ENCODE measurements at places on chromosomes 13 and 19. TPM values are rescaled to one million over a fixed set of nuclear protein-coding genes. Genes with fewer than 3 reads are reported as not detected.
A peak's percentile ranks its signal among the peaks of the same experiment; 100 is the strongest.

DNA sequence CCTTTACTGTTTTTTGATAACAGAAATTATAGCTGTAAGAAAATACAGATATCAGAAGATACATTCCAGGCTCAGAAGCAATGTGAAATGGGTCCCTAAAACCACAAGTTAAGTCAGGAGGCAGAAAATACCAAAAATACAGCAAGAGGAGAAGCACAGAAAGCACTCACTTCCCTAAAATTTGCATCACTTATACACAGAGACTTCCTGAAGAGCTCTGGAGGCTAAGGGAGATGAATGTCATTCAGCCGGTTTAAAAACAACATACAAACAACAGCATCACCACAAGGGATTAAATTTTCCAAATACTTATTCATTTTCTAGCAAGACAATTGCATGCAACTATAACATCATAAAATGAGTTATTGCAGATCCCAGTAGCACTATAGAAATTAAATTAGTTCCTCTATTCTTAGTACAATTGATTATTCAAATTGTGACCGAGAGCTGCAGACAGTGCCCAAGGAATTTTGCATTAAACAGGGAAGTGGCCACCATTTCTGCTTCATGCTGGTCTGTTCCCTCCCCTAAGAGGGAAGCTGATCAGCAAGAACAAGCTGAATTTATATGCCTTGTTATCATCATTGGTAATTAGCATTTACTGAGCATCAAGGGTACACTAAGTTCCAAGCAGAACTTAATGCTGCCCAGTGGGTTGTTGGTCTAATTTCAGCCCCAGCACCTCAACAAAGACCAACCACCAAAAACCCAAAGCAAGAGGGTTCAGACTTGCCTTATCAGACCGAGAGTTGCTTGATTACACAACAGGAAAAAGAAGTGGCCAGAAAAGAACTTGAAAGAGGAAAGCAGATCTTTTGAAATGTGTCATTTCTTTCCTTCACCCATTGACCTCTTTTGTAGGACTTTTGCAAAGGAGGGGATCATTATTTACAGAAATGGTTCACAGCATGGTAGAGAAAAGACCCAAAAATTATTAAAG is 140.7 kb downstream of the KCTD12 start:
- H3K36me3 ChIP-seq, result no peaks in the 10 kb centered on the region
- H3K4me3 ChIP-seq, result no peak overlapping the region
- H3K27me3 ChIP-seq, result 0 out of 2 replicates have a peak, but pooled peaks cover 4% of the 10 kb centered on the region
- no peak for DNase-seq

Gene EIF3K
- 310 TPM for total RNA-seq

DNA sequence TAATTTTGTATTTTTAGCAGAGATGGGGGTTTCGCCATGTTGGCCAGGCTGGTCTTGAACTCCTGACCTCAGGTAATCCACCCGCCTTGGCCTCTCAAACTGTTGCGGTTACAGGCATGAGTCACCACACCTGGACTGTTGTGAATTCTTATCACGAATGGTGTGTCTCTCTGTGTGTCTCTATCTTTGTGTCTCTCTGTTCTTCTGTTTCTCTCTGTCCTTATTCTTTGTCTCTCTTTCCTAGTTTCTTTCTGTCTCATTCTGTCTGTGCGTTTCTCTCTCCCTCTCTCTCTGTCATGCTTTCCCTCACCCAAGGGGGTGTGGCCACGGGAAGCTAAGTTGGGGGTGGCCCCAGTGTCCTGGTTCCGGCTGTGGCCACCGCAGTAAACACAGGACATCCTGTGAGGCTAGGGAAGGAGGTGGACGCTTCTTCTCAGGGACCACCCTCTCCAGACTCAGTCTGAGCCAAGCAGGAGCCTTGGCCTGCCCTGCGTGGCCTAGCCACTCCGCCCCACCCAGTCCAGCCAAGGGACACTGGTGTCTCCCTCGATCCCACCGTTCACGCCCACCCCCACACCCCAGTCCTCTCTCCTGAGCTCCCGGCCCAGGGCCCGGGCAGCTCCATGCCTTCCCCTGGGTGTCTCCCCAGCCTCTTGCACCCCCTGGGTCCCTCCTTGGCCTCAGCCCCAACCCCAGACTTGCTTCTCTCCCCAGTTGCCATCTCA is 3.9 kb upstream of the PRX start:
- no peak overlapping the region for H3K4me3 ChIP-seq
- H3K36me3 ChIP-seq, result no peaks in the 10 kb centered on the region
- peak; percentile 20 for DNase-seq
- H3K27me3 ChIP-seq, result no peaks in the 10 kb centered on the region
- H3K4me1 ChIP-seq, result peaks cover 9% of the 10 kb centered on the region

DNA sequence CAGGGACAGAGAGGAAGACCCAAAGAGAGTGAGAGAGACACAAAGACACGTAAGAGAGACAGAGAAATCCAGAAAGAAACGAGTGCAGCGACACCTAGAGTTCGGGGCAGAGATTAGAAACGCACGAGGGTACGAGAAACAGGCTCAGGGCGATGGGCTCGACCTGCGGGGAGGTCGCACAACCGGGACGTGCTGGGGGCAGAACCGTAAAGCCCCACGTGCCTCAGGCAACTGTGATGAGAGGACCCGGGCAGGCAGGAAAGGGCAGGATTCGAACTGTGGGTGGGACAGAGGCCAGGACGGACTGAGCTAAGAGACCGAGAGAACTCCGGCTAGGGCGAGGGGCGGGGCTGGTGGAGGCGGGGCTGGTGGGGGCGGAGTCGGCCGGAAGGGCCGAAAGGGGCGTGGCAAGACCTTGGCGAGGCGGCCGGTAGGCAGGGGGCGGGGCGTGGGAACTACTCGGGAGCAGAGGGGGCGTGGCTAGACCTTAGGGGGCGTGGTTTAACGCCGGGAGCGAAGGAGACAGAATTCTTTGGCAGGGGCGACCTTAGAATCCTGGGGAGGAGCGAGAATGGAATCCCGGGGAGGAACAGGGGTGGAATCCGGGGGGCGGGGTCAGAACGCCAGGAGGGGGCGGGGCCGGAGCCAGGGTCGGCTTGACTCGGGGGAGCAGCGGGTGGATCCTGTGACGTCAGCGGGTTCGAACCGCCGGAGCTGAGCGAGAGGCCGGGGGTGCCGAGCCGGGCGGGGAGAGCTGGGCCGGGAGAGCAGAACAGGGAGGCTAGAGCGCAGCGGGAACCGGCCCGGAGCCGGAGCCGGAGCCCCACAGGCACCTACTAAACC is at the start of gene NECTIN2:
NECTIN2 (plus strand) TSS at position 686 of the 843 bp plus-strand sequence. CDS start 229 bp downstream, outside the sequence.
- H3K4me3 ChIP-seq, result peak within 1 kb of the TSS; percentile 84
- peaks cover 14% of the 10 kb centered on the region for H3K4me1 ChIP-seq
- no peaks in the 10 kb centered on the region for H3K36me3 ChIP-seq
- H3K27me3 ChIP-seq, result no peaks in the 10 kb centered on the region
- H3K27ac ChIP-seq, result peak within 1 kb of the TSS; percentile 36

DNA sequence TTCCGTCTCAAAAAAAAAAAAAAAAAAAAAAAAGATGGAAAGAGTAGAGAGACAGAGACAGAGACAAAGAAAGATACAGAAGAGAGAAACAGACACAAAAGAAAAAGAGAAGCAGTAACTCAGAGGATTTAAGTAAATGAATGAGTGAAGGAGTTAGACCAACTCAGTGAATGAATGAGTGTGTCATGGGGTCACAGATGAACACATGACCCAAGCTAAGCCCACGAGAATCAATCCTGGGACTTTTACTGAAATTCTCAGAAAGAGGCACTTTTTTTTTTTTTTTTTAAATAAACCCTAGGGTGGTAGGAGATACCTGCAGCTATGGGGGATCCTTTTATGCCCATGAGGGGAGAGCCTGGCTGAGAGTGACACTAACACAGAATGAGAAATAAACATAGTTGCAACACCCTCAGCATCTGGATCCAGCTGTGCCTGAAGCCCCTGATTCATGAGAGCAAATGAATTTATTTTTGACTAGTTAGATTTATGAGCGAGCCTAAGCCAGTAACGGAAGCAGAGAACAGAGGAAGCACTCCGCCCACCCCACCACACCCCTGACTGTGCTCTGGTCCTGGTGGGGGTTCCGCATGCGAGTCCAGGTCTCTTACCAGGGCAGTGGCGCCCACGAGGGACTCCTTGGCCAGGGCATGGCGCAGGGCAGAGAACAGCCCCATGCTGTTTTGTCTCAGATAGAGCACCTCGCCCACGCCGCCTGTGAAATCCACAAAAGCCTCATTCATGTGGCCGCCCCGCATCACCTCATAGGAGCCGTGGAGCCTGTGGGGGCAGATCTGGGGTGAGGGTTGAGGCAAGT is 4.6 kb downstream of the CAPN12 start:
- no peak overlapping the region for H3K27ac ChIP-seq
- peaks cover 7% of the 10 kb centered on the region for H3K4me1 ChIP-seq
- H3K27me3 ChIP-seq, result no peaks in the 10 kb centered on the region
- H3K4me3 ChIP-seq, result no peak overlapping the region
- DNase-seq, result no peak

DNA sequence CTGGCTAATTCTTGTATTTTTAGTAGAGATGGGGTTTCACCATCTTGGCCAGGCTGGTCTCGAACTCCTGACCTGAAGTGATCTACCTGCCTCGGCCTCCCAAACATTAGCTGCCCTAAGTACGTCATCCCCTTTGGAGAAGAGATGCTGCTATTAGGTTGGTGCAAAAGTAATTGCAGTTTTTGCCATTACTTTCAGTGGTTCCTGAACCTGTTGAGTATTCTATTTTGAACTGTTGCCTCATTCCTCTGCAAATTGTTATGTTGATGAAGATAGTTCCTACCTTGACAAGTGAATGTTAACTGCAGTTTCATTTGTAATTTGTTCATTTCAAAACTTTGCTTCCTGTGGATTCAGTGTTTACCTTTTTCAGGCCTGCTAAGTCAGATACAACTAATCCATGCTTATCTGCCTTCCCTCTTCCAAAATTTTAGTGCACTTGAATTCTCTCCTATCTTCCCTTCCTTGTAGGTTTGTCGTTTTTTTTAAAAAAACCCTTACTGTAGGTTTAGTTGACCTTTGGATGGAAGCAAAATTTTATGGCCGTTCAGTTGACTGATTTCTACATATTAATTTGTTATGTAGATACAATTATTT is 24.0 kb downstream of the ZMYM2 start:
- H3K36me3 ChIP-seq, result peaks cover 13% of the 10 kb centered on the region
- DNase-seq, result no peak
- H3K4me1 ChIP-seq, result no peaks in the 10 kb centered on the region
- no peaks in the 10 kb centered on the region for H3K27me3 ChIP-seq
- H3K4me3 ChIP-seq, result no peak overlapping the region
- H3K27ac ChIP-seq, result no peak overlapping the region

DNA sequence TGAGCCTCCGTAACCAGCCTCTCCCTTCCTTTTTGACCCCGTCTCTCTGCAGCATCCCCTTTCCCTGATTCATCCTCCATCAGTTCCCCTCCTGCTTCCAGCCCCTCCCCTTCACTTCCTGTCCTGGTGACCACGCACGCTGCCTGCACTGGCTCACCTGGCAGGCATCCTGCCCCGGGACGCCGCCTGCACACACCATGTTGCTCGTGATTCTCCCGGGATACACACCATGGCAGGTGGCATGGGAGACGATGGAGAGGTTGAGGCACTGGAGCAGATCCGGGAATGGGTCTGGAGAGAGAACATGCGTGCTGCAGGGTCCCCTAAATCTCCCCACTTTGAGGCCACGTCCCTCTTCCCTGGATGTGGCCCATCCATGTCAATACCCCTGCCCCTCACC is 4.2 kb downstream of the KLK12 start:
- H3K4me1 ChIP-seq, result no peaks in the 10 kb centered on the region
- H3K36me3 ChIP-seq, result no peaks in the 10 kb centered on the region
- no peak overlapping the region for H3K27ac ChIP-seq
- no peak overlapping the region for H3K4me3 ChIP-seq
- DNase-seq, result no peak
- peaks cover 3% of the 10 kb centered on the region for H3K27me3 ChIP-seq

DNA sequence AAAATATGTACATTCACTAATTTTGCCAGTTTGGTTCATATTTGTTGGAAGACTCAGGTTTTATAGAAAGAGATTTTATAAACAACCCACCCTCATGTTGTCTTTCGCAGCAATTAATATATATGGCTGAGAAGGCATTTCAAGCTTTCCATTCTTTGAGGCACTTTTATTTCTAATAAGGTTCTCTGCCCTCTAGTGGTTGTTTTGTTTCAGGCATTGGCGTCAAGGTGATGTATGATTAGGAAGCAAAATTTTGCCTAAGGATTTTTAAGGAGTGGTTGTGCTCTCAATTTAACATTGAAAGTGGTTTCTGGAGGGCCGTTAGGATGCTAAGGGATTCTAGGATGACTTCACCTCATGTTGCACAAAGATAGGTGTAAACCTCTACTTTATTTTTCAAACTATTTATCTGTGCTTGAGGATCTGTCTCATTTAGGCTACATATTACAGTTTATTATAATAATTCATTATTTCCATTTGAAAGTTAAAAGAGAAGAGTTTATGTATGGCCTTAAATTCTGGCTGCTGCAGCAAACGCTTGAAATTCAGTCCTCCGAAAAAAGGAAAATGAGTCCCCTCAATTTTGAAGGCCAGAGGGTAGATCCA is 35.9 kb downstream of the OXGR1 start:
- H3K27me3 ChIP-seq, result peaks cover 33% of the 10 kb centered on the region
- H3K4me1 ChIP-seq, result no peaks in the 10 kb centered on the region
- H3K36me3 ChIP-seq, result no peaks in the 10 kb centered on the region
- DNase-seq, result peak; percentile 60
- H3K4me3 ChIP-seq, result no peak overlapping the region
- no peak overlapping the region for H3K27ac ChIP-seq

- H3K27ac ChIP-seq, result no peak overlapping the region
- no peak overlapping the region for H3K4me3 ChIP-seq
- H3K4me1 ChIP-seq, result peaks cover 34% of the 10 kb centered on the region
- peaks cover 7% of the 10 kb centered on the region for H3K36me3 ChIP-seq
- no peak for DNase-seq
These were observed 54.6 kb downstream of the ARHGAP35 start for GRCh38 chr19:46915386-46915785.

Gene MAST1
- 11.2 TPM for total RNA-seq

DNA sequence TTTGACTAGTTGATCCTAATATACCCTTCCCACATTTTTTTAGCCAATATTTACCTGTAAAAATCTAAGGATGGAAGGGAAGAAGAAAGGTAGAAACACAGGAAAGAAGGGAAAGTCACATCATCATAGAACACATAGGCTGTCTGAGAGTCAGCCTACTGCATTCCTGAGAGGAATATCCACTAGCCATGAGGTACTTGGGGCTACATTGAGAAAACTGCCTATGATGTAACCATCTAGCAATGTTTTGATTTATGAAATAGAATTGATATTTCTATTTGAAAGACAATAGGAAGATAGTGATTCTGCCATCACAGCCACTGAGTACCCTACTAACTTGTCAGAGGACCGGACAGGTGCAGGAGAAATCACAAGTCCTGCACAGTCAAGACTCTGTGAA is 873.8 kb downstream of the GPC5 start:
- no peak for DNase-seq
- H3K4me1 ChIP-seq, result no peaks in the 10 kb centered on the region
- no peaks in the 10 kb centered on the region for H3K27me3 ChIP-seq
- no peaks in the 10 kb centered on the region for H3K36me3 ChIP-seq
- H3K27ac ChIP-seq, result no peak overlapping the region

- H3K36me3 ChIP-seq, result peaks cover 5% of the 10 kb centered on the region
- H3K27me3 ChIP-seq, result no peaks in the 10 kb centered on the region
- no peak overlapping the region for H3K4me3 ChIP-seq
- no peaks in the 10 kb centered on the region for H3K4me1 ChIP-seq
- DNase-seq, result no peak
These were observed 14.8 kb downstream of the TBC1D4 start for GRCh38 chr13:75467040-75467728.

Gene FAAP24
- total RNA-seq, result 4.3 TPM
